ENCODE measurements at places on chromosomes 2 and 18. TPM values are rescaled to one million over a fixed set of nuclear protein-coding genes. Genes with fewer than 3 reads are reported as not detected.

GRCh38 chr2:193409951-193410350 lies 1215.2 kb upstream of the TMEFF2 start:
- H3K27ac ChIP-seq, result no peak overlapping the region
- DNase-seq, result no peak

The HOXD4 gene
- total RNA-seq, result not detected

The PLEK gene
- 0.89 TPM for total RNA-seq

GRCh38 chr2:154489266-154489858 lies 209.1 kb upstream of the KCNJ3 start:
- no peak overlapping the region for H3K4me3 ChIP-seq
- H3K27me3 ChIP-seq, result no peaks in the 10 kb centered on the region
- H3K4me1 ChIP-seq, result no peaks in the 10 kb centered on the region
- H3K36me3 ChIP-seq, result no peaks in the 10 kb centered on the region

The FAM237A gene
- not detected for total RNA-seq

The CCDC102B gene
- 2.3 TPM for total RNA-seq

The REL gene
- 55.9 TPM for total RNA-seq

GRCh38 chr2:100818606-100819369 lies 1.2 kb upstream of the NPAS2 start:
- peaks cover 24% of the 10 kb centered on the region for H3K4me1 ChIP-seq
- peak overlapping the region; percentile 72 for H3K4me3 ChIP-seq
- H3K36me3 ChIP-seq, result peaks cover 4% of the 10 kb centered on the region
- DNase-seq, result peak; percentile 45
- peak overlapping the region; percentile 72 for H3K27ac ChIP-seq

The FOXI3 gene
- total RNA-seq, result not detected

- H3K27ac ChIP-seq, result no peak overlapping the region
- H3K27me3 ChIP-seq, result peaks cover 10% of the 10 kb centered on the region
- H3K4me1 ChIP-seq, result no peaks in the 10 kb centered on the region
- DNase-seq, result no peak
Measured at GRCh38 chr2:191894681-191895147, 47.8 kb upstream of the CAVIN2 start.

The FLACC1 gene
- total RNA-seq, result 0.72 TPM
